Activated CD4-positive, CD25-positive, alpha-beta regulatory T cell treated with anti-CD3 and anti-CD28 coated beads, Interleukin-2, amount 50 U/mL, for 72 hours (primary cell): ENCODE measurements at places on chromosomes 7 and 10.

DNA sequence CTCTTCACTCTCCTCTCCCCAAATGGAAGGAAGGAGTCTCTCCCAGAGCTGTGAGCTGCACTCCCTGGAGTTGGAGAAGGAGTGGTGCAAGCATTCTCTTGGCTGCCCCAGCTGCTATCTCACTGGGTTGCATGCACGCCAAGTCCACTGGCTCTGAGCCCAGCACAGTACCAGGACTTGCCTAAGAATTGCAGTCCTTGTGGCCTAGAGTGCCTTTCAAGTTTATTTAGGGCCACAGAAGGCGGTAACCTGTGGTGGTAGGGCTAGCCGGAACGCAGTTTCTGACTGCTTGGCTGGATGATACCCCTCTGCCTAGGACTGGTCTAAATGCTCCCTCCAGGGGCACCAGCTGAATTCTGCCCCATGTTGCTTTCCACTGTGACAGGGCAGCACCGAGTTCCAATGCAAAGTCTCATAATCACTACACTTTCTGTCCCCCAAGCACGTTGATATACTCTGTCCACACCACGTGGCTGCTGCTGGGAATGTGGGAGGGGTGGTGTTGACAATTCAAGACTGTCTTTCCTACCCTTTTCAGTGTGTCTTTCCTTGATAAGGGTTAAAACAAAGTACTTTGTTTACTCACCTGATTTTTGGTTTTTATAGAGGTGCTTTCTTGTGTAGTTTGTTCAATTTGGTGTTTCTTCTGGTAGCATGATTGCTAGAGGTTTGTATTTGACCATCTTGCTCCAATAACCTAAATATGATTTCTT, 57.0 kb downstream of the PHTF2 start:
- no peak for DNase-seq

DNA sequence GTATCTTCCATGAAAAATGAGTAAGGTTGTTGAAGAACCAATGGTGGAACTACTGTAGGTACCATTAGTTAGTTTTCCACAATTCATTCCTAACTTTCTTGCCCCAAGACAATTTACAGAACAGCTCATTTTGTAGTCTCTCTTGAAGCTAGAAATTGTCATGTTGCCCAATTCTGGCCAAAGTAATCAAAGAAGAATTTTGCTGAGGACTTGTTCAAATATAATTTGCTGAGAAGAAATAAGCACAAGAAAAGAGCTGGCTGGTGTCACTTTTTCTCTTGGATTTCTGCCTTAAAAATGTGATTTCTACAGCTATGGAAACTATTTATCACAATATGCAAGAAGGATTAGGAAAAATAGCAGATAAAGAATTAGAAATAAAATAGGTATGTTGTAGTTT, 199.2 kb upstream of the SEMA3A start:
- DNase-seq, result no peak

GRCh38 chr7:129495987-129496386, 6.3 kb upstream of the SMKR1 start:
- no peak for DNase-seq

DNA sequence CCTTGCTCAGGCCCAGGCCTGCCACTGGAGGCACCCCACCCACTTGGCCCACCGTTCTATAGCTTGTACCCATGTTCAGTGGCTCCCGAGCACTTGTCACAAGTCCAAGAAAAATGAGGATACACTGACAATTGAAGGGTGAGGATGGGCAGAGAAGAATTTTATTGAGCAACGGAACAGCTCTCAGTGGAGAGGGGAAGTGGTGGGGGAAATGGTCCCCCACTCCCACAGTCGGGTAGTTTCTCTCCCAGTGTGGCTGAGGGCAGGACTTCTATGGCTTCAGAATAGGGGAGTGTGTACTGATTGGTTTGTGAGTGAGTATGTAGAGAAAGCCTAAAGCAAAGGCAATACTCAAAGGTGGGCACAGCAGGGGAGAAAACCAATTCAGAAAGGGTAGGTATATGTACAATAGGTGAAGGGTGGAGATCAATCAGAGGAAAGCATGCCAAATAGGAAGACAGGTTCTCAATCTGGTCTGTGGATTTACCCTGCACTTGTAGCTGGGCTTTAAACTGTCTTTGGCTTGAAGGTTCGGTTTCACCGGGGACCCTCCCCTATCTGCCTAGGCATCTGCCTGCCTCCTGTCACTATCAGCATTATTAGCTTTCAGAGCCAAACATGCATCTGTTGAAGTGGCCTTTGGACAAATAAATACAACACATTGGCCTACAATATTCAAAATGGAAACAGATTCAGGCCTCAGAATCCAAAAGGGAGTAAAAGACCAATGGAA, 8.9 kb upstream of the TSPAN13 start:
- DNase-seq, result no peak

GRCh38 chr7:149714910-149715471, 58.4 kb downstream of the ZNF467 start:
- peak; percentile 57 for DNase-seq

DNA sequence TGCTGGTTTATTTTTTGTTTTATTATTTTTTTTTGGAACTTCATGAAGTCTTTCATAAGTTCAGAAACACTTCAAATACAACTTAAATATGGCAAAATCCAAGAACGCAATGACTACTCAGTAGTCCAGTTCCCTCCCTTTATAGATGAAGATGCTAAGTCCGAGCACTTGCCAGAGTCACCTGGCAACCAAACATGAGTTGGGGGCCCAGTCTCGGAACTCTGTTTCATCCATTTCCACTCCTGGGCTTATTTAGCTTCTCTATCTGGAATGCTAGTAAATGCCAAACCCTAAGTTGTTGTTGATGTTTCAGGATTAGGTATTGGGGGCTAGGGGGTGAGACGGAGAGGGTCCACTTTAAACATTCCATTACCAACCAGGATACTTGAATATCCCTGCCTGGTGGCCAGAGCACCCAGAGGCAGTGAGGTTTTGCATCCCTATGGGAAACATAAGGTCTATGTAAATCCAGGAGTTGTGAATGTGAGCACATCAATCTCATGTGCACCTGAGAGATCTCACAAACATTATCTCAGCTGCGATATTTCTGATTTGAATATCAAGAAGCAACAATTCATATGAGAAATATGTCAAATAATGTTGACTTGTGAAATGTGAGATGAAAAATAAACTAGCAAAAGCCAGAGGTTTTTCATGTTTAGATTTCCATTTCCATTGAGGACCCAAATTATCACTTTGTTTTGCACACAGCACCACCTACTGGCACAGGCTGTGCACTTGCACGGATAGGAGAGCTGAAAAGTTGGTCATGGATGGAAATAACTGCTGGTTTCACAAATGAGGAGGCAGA, 129.3 kb downstream of the PKD1L1 start:
- DNase-seq, result peak; percentile 37

DNA sequence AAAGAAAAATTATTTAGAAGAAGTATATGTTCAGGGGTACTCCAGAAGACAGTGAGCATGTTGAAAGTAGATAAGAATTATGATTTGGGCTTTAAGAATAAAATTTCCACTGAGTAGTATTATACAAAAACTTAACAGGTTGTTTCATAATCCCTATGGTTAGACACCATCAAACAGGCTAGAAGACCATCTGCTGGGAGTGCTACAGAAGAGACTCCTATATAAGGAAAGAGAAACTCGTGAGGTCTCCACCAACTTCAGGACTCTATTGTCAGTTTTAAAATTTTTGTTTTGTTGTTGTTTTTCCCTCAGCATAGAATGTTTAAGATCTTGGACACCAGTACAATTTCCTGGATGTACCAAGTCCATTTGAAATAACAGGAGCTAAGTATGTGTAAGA, 13.1 kb downstream of the DNAJC1 start:
- no peak for DNase-seq

DNA sequence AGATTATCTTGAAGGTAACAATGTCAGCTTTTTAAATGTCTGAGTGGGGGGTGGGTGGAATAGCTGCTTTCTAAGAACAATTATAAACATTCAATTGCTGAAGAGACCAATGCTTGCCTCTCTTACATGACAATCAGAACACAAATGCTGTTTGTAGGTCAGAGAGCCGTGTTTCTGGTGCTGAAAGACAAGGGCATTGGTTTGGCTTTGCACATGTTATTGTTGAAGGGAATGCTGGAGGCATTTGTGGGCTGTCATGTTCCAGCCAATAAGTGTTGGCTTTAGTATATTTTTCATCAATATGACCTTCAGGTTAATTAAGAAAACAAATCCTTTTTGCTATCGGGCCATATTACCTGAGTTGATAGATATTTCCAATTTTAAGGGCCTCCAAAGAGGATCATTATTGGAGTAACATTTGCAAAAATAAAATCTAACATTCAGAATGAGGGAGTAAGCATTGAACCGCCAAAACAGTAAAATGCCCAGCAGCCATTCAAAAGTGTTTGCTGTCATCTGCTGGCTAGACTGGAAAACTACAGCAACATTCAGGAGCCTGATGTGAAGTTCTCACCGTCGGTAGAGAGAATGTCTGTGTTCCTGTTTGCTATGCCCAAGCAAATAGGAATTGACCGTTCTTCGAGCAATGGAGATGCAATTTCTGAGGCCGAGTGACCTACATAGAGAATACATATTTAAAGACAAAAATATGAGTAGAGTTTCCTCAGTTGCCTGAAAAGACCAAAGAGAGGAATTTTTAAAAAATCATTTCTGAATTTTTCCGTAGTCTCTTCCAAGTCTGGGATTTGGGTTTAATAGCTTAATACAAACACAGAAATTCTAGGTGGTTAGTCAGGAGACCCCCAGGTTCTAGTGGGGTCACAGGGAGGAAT, 118.9 kb downstream of the APBB1IP start:
- no peak for DNase-seq

- no peak for DNase-seq
Measured at GRCh38 chr10:19488592-19489280, 327.5 kb upstream of the PLXDC2 start.

- DNase-seq, result no peak
Measured at GRCh38 chr10:75971402-75972211, 540.2 kb downstream of the LRMDA start.

DNA sequence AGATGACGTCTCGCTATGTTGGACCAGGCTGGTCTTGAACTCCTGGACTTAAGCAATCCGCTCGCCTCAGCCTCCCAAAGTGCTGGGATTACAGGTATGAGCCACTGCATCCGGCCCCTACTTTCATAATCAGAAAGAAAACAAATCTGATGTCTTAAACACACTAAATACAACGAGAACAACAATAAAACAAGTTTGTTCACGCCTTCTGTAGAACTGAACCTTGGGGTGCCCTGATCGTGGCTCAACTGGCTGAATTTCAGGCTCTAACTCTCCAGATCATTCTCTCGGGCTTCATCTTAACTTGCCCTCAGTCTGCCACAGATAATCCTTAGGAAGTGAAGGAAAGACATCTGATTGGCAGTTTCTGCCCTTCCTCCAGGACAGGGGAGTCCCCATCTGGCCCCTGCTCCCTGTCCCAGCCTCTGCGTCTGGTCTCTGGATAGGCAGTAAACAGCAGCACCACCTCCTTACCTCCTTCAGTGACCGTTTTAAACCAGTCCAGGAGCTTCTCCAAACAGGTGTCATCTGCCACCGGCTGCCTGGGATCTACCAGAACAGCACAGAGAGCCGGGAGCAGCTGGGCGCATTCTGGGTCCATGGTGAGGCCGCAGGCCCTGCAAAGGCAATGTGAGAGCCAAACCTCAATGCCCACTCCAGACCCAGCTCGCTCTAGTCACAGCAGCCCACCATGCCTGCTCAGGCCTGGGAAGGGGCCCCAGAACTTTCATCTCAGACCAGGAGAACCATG, 1.3 kb downstream of the BRAT1 start:
- no peak for DNase-seq

GRCh38 chr10:91907914-91908336, 1.4 kb downstream of the FGFBP3 start:
- no peak for DNase-seq

- no peak for DNase-seq
Measured at GRCh38 chr10:132665946-132666704, 119.8 kb downstream of the NKX6-2 start.

DNA sequence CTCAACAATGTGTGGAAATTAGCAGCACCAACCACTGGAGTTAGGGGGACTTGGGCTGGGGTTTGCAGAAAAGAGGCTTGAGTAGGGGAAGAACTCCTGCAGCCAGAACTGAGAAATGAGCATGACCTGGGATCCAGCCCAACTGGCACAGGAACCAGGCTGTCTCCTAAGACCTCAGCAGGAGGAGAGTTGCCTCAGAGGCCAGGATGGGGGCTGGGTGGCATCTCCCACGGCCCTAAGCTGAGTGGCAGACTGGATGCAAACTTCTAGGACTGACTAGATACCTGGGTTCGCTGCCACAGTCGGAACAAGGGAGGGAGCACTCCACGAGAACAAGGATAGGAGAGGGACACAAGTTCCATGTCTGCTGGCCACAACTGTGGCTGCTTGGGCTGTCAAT, 62.6 kb downstream of the RNF32 start:
- DNase-seq, result no peak

DNA sequence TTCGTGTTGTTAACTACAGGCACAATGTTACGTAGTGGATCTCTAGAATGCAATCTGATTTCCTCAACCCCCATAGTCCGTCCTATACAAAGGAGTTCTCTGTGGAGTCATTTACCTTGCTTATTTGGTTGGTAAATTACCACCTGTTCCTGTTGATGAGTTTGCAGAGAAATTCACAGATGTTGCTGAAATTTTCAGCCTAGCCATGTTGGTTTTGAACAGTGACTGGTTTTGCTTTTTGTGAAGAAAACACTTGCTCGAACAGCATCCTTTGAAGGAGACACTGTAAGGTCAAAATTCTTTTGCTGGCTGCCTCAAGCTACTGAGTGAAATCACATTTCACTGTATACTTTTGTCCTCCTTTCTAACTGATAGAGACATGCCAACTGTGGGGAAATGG, 15.4 kb upstream of the PRKCQ start:
- DNase-seq, result no peak

DNA sequence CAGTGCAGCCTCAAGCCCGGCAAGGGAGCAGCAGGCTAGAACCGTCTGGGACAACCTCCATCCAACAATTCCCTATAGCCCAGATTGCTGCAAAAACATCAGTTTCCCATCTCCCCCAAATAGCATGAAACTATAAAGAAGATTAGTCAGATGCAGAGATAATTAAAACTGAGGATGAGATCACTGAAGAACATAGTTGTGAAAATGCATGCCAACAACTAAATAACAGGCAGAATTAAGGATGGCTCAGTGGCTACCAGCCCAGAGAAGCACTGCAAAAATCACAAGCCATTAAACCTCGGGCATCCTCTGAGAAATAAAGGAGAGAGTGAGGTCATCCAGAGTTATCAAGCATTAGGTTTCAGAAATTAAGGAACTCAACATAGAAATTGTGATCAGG, 427.1 kb downstream of the TNS3 start:
- no peak for DNase-seq

GRCh38 chr10:48714088-48714487, 29.4 kb downstream of the WDFY4 start:
- no peak for DNase-seq

DNA sequence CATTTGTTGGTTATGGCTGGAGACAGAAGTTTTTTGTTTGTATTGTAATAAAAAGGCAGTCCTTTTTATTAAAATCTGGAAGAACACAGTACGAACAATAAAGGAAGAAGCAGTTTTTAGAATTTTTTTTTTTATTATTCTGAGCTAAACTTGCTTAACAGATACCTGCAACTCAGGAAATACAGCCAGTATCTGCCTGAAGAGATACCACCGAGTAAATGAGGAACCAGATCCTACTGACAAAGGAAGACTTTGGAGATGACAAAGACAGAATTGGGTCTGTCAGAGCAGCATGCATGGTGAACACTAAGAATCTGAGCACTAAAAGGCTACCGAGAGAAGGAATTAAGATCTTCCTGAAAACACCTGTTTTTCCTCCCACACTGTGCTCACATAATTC, 1335.9 kb upstream of the SORCS1 start:
- no peak for DNase-seq

- no peak for DNase-seq
Measured at GRCh38 chr7:88254721-88255424, 35.0 kb upstream of the SRI start.

GRCh38 chr7:12316925-12317324, 86.7 kb downstream of the VWDE start:
- DNase-seq, result no peak
